HuH-7 (cell line): ENCODE measurements at places on chromosomes 1 and 21.
A peak's percentile ranks its signal among the peaks of the same experiment; 100 is the strongest.

GRCh38 chr1:155983191-155984024 is 5.1 kb upstream of the ARHGEF2 start:
- DNase-seq: no peak

DNA sequence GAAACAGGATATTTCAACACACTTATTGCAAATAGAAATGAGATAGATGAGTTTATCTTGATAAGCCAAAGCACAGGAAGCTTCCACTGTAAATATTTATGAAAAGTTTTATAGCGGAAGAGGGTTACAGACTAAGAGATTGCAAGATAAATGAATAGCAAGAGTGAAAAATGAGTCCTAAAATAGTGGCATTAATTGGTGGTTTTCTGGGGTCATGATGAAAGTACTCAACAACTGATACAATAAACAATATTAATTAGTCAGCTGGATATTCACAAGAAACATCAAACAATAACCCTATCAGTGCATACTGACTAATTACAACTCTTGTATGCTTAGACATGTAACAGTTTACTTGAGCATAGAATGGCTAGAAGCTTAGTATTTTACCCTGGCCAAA is 154.8 kb upstream of the CHODL start:
- no peak for DNase-seq

GRCh38 chr1:100626397-100626796 is 88.5 kb downstream of the GPR88 start:
- DNase-seq: no peak

DNA sequence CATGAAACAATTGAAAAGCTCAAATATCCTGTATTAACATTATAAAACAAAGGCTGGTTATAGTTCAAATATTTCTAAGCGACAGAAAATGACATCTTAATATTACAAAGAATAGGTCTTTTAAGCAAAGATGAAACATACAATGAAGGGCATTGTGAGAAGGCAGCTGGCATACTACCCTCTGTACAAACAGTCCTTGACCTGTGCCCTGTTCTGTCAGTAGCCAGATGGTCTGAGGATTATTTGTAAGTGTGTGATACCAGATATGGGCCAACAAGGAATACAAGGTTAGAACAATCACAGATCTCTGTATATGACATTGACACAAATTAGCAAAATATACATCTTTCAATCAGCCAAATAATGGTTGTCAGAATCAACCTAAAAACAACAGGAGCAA is 1350.4 kb downstream of the AMY1C start:
- DNase-seq: no peak

DNA sequence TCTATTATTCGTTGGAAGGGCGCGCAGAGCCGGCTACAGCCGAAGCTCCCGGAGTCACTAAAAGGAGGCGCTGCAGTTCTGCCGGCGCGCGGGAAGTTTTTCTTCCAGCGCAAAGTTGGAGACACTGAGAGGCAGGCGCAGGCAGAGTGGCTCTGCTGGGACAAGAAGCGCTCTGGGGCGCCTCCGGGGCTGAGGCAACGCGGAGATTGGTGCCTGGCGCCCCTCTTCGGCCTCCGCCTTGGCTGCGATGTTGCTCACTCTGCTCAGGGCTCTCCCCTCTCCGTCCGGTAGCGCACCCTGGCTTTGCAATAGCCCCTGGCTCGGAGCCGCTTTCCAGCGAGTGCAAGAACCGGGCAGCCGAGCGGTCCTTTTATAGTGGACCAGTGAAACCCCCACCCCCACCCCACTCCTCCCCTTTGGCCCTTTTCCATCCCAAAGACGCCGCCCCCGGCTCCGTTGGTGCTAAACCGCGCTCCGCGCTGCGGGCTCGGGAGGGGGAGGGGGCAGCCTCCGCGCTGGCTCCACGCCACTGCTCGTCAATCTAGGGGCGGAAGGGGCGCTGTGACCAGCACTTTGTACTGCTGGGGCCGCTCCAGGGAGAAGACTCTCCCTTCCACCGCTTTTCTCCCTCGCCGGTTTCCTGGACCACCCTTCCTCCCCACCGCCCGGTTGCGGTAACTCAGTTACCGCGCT is at the start of gene ADAMTS1:
Gene ADAMTS1 (minus strand): TSS at position 344 of the 693 bp plus-strand sequence. CDS start 455 bp downstream, outside the sequence.
- DNase-seq: peak; percentile 86

DNA sequence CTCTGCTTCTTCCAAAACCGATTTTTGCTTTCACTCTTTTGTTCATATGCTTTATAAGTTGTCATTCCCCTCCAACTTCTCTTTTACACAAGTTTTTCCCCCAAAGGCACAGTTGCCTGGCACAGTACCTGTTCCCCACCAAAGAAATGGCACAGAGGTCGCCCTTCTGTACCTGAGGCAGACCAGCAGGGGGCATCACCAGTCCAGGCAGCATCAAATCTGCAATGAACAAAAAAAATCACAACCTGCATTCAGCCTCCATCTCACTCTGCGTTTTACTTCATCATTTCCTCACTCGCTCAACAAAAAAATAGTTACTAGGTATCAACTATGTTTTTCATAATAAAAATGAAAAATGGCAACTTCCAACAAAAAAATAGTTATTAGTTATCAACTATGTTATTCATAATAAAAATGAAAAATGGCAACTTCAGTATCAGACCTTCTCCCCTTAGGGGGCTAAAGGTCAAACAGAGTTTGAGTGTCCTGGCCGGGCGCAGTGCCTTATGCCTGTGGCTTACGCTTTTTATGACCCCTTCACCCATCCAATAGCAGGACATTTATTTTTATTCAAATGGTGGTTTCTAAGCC is 4.1 kb downstream of the EIF2D start:
- DNase-seq: peak; percentile 37

GRCh38 chr21:36117286-36117741 is 17.6 kb upstream of the CBR3 start:
- no peak for DNase-seq

GRCh38 chr1:171727778-171728177 is 14.1 kb downstream of the VAMP4 start:
- no peak for DNase-seq

GRCh38 chr1:175054736-175055135 is 12.9 kb upstream of the TNN start:
- no peak for DNase-seq

GRCh38 chr1:15218287-15219279 is 28.4 kb upstream of the FHAD1 start:
- DNase-seq: no peak

GRCh38 chr1:166378805-166379204 is 212.0 kb upstream of the FAM78B start:
- no peak for DNase-seq

GRCh38 chr1:187922255-187922654 is 1093.5 kb downstream of the PLA2G4A start:
- no peak for DNase-seq

- DNase-seq: no peak
Observed at GRCh38 chr1:77428068-77428467, 146.2 kb downstream of the AK5 start.

DNA sequence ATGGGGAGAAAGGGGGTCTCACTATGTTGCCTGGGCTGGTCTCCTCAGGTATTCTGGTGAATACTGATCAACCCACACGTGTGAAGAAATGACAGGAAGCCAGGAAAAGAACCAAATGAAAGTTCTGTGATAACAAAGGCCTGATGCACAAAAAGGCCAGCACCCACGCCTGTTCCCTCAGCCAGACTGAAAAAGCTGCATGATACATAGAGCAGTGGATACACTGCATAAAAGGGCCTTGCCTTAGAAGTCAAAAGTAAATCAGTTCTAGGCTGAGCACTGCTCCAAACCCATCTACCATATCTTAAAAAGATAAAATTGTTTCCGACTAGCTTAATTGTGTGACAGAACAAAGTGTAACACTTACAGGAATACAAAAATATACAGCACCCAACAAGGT is 36.9 kb upstream of the PSMG1 start:
- DNase-seq: no peak

DNA sequence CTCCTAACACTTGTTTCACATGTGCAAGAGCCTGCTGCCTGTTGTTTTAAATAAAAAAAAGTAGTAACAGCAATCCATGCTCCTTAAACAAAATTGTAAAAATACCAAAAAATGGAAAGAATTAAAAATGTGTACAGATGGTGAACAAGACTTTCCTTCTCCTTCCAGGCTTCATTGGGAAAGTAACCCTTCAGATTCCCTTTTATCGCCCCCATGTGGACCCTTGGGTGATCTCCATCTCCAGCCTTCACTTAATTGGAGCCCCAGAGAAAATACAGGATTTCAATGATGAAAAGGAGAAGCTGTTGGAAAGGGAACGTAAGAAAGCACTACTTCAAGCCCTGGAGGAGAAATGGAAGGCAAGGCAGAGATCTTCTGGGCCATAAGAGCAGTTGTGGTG is 14.2 kb downstream of the VPS13D start:
- no peak for DNase-seq

GRCh38 chr1:81805537-81806431 is 5.0 kb downstream of the ADGRL2 start:
- no peak for DNase-seq
